ENCODE measurements at places on chromosomes 6 and 20.

- no peak for DNase-seq
Measured at GRCh38 chr6:89555806-89556205, 82.7 kb downstream of the LYRM2 start.

DNA sequence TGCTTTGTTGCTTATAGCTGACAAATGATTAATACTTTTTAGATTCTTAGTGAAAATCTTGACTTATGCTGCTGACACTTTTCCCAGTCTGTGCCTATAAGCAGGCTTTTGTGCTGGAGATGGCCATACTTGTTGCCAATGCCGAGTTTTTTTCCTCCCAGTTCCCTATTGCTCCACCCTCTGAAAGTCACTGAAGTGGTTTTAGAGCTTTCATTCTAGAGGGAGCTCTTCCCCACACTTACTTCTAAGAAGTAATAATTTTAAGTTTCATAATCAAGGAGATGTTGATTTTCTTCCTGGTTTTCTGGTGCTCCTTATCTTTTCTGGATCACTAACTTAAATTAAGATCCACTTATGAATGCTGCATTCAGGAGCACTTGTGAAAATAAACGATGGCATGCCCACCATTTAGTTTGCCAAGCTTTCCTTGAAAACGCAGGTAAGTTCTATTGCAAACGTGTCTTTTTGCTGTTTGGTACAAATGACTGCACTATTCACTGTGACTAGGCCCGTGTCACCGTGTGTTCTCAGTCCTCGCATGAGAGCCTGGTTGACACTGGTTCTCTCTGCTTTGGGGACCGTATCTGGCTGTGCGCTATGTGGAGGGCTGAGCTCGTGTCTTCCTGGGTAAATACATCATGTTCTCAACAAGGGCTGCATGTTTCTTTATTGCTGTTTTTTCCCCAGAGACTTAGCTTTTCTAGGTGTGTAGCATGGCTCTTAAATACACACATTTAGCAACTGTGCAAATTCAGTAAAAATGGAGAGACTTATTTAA lies 50.2 kb downstream of the GFRA4 start:
- no peak for DNase-seq

DNA sequence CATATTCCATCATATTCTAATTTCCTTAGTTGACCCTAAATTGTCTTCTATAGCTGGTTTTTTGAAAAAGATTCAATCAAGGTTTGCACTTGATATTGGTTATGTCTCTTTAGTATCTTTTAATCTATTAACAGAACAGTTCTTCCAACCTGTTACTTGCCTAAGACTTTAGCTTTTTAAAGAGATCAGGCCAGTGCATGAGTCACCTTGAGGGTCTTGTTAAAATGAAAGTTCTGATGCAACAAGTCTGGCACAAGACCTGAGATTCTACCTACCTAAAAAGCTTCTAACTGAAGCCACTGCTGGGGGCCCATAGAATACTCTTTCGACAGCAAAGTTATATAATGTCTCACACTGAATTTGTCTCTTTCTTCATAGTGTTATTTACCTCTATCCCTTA lies 3.2 kb downstream of the USP45 start:
- no peak for DNase-seq

- DNase-seq, result no peak
Measured at GRCh38 chr6:2426561-2427340, 181.3 kb upstream of the GMDS start.
